ENCODE measurements at places on chromosomes 13 and 19.

DNA sequence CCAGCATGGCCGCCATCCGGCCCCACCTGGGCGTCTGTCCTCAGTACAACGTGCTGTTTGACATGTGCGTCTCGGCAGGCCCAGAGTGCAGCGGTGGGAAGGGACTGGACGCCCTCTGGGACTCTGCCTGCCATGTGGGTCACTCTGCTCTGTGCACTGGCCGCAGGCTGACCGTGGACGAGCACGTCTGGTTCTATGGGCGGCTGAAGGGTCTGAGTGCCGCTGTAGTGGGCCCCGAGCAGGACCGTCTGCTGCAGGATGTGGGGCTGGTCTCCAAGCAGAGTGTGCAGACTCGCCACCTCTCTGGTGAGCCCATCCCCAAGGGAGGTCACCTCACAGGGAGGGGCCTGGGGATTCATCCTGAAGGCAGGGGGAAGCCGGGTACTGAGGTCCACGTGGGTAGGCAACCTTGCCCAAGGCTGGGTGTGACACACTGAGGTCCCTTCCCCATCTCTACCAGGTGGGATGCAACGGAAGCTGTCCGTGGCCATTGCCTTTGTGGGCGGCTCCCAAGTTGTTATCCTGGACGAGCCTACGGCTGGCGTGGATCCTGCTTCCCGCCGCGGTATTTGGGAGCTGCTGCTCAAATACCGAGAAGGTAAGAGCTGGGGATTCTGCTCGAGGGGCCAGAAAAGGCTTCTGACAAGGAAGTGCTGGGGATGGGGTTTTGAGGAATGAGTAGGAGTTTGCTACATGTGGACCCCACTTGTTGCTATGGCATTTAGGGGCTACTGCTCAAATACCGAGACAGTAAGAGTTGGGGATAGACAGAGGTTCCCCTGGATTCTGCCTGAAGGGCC, 11.3 kb downstream of the ABCA7 start:
- no peak for DNase-seq

DNA sequence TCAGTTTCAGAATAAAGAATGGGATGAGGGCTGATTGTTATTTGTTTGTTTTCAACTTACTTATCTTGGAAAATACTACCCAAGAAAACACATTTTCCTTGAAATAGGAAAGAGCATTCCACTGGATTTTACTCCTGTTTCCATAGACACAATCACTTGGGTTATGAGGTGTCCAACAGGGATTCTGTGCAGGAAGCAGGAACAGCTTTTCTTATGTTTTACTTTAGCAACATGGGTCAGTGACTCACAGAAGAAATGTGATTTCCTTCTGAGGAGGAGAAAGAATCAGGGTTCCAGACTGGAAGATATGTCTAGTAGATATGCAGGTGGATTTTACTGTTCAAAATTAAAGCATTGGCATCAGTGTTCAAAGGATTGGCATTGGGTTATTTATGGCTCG, 180.8 kb upstream of the GPC6 start:
- DNase-seq = no peak

GRCh38 chr19:18453269-18454024, 15.5 kb upstream of the ISYNA1 start:
- DNase-seq = peak; percentile 76

- no peak for DNase-seq
These were observed 14.3 kb upstream of the GALP start for GRCh38 chr19:56161534-56161933.

DNA sequence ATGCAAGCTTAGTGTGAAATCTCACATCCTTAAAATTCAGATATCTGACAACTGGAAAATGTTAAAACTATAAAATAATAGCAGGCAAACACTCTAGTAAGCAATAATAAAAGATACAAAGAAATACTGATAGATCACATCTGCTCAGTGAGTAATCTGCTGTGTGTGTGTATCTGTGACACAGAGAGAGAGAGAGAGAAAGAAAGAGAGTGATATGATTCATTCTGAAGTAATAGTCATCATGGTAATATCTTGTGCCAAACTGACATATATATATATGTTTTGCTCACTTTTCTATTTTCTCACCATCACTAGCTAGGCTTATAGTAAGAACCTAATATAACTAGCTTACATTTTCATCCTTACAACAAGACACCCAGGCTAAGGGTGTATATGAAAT, 288.0 kb upstream of the SLITRK6 start:
- DNase-seq = no peak

DNA sequence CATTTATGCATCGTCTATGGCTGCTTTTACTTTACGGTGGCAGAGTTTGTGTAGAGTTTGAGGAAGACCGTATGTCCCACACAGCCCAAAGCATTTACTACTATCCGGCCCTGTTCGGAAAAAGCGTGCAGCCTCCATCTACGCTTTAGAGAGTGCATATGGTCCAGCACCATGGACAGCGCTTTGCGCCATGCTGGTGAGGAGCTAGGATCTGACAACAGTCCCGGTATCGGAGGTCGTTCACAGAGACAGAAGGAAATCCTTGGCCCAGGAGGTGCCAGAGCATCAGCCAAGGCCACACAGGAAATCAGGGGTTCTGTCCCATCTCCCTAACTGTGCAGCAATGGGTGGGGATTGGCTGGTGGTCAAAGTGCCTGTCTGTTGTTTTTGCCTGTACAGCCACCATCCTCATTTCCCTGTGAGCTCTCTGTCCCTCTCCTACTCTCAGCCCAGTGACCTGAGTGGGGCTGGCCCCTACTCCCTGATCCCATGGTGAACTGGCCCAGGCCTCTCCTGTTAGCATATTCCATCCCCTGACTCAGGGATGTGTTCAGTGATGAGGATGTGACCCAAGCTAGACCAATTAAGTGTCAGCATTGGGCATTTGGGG, 16.2 kb upstream of the PRODH2 start:
- DNase-seq = peak; percentile 61
